Heart left ventricle (tissue), 16 donors: ENCODE measurements at places on chromosomes 1 and 21. TPM values are rescaled to one million over a fixed set of nuclear protein-coding genes. Genes with fewer than 3 reads are reported as not detected.

SHE gene
- 17.7 TPM for polyA plus RNA-seq

- no peak overlapping the region for H3K27ac ChIP-seq
- no peaks in the 10 kb centered on the region for H3K4me1 ChIP-seq
- no peak for DNase-seq
Observed at GRCh38 chr1:118902711-118903191, 85.4 kb downstream of the TBX15 start.

DNA sequence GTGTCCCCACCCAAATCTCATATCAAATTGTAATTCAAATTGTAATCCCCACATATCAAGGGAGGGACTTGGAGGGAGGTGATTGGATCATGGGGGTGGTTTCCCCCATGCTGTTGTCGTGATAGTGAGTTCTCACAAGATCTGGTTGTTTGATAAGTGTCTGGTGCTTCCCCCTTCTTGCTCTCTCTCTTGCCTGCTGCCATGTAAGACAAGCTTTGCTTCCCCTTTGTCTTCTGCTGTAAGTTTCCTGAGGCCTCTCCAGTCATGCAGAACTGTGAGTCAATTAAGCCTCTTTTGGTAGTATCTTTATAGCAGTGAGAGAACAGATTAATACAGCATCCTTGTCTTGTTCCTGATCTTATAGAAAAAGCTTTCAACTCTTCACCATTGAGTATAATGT is 6.5 kb upstream of the LRRC39 start:
- no peaks in the 10 kb centered on the region for H3K36me3 ChIP-seq
- no peak overlapping the region for H3K27ac ChIP-seq
- no peaks in the 10 kb centered on the region for H3K27me3 ChIP-seq
- H3K4me3 ChIP-seq = no peak overlapping the region

GRCh38 chr21:9735421-9735961 is 785.9 kb upstream of the TPTE start:
- no peaks in the 10 kb centered on the region for H3K4me1 ChIP-seq
- no peak for DNase-seq
- no peaks in the 10 kb centered on the region for H3K36me3 ChIP-seq
- no peaks in the 10 kb centered on the region for H3K27me3 ChIP-seq
- no peak overlapping the region for H3K27ac ChIP-seq
- no peak overlapping the region for H3K4me3 ChIP-seq

DNA sequence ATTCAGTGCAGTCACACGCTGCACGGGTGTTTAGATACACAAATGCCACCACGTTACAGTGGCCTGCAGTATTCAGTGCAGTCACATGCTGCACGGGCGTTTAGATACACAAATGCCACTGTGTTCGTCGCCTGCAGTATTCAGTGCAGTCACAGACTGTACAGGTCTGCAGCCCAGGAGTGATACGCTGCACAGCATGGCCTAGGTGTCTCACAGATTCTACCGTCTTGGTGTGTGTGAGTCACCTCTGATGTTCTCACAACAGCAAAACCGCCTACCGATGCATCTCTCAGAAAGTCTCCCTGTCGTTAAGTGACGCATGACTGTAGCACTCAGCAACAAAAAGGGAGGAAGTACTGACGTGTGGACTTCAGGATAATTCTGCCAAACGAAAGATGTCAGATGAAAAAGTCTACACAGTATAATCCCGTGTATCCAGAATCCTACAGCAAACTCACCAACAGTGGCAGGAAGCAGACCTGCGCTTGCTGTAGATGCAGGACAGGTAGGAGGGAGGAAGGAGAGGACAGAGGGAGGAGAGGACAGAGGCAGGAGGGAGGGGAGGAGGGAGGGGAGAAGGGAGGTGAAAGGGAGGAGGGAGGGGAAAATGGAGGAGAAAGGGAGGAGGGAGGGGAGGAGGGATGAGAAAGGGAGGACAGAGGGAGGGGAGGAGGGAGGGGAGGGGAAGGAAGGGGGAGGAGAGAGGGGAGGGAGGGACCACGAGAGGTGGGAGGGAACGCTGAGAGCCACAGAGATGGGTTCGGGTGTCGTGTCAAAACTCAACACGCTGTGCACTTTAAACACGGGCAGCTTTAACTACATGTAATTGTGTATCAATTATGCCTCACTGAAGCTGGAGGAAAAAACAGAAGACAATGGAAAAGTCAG is 36.3 kb upstream of the PCBP3 start:
- no peak overlapping the region for H3K27ac ChIP-seq
- H3K36me3 ChIP-seq = no peaks in the 10 kb centered on the region
- DNase-seq = no peak
- no peak overlapping the region for H3K4me3 ChIP-seq
- peaks cover 3% of the 10 kb centered on the region for H3K27me3 ChIP-seq

XCL1 gene
- polyA plus RNA-seq = not detected

DNA sequence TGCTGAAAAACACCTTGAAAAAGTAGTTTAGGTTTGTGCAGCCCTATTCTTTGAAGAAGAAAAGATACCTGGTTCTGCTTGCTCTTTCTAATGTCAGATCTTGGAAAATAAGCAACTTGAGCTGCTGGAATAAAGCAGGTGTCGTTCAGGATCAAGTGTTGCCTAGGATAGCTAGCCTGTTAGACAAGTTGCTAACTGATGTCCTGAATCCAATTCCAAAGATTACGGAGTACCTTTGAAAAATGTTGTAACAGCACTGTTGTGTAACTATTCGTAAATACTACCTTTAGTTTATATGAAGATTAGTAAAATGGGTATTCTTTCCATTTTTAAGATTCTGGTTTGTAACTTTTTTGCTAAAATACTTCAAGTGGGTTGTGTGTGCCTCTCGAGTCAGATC is 151.5 kb downstream of the CLEC20A start:
- H3K27ac ChIP-seq = peak overlapping the region; percentile 69
- H3K36me3 ChIP-seq = no peaks in the 10 kb centered on the region
- peaks cover 58% of the 10 kb centered on the region for H3K4me1 ChIP-seq
- H3K4me3 ChIP-seq = no peak overlapping the region
- no peak for DNase-seq
